ENCODE measurements at places on chromosomes 7 and 10.

GRCh38 chr7:1659696-1660095, 10.4 kb upstream of the ELFN1 start:
- DNase-seq = no peak

GRCh38 chr10:20970708-20971107, 73.6 kb upstream of the NEBL start:
- DNase-seq = no peak

GRCh38 chr10:2978111-2978510, 89.2 kb upstream of the PFKP start:
- DNase-seq = no peak

- no peak for DNase-seq
Observed at GRCh38 chr10:132098539-132099388, 33.0 kb downstream of the JAKMIP3 start.

DNA sequence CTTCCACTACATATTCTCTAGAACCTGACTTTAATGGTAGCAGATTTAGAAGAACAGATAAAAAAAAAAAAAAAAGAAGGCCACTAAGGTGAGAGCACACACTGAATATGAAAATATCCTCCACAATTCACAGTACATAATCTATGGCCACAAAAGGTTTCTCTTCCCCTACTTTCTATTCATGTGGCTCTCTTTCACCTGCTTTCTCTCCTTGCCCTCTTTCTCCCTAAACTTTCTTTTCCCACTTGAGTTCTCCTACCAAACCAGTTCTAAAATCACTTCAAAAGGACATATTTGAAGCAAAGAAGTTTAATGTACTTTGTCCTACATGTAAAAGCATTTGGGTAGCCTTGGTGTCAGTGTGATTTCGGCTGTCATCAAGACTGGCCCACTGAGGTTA, 18.5 kb upstream of the DLX6 start:
- no peak for DNase-seq

GRCh38 chr10:120760253-120760652, 90.9 kb upstream of the WDR11 start:
- DNase-seq = no peak

DNA sequence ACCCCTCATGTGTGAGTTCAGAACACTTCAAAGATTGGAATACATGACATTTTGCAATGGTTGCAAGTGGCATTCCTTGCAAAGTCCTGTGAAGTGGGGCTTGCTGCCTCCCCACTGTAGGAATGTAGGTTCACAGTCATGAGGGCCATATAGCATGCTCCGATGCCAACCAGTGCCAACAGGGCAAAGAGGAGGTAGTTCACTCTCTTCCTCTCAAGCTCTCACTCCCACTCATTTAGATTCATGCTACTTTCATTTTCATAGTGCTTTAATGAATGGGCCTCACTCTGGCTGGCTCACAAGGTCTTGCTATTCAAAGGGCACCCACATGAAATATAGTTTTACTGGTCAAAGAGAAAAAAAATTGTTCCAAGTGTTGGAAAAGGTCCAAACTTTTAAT, 169.9 kb upstream of the AOAH start:
- no peak for DNase-seq

DNA sequence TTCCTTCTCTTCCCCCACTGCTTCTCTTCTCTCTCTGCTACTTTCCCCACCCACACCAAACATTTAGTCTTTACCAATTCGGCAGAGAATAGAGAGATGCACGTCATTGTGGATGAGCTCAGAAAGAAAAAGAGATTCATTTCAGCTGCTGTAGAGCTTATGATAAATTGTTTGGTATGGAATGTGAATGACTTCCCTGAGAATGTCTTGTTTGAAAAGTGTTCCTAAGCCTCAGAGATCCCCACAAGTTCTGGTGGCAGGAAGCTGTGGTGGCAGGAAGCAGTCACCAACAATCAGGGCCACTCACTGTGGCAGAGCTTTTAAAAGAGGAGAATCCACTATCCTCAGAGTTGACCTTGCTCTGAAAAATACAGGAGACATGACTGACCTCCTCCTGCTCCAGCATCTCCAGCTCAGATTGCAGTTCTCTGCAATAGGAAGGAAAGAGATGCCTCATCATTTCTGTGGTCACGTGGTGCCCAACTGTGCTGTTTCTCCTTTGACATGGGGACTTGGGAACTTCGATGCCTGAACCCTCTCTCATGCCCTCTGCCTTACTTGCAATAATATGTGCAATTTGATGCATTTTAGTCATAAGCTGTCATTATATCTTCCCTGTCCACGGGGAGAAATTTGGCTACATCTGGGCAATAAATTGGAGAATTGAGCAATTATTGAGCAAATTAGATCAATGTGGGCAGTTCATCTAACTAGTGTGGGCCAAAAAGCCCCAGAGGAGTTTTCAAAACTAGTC, 76.5 kb downstream of the BMPER start:
- no peak for DNase-seq

- DNase-seq = no peak
Observed at GRCh38 chr7:44379366-44380188, 54.2 kb upstream of the CAMK2B start.

DNA sequence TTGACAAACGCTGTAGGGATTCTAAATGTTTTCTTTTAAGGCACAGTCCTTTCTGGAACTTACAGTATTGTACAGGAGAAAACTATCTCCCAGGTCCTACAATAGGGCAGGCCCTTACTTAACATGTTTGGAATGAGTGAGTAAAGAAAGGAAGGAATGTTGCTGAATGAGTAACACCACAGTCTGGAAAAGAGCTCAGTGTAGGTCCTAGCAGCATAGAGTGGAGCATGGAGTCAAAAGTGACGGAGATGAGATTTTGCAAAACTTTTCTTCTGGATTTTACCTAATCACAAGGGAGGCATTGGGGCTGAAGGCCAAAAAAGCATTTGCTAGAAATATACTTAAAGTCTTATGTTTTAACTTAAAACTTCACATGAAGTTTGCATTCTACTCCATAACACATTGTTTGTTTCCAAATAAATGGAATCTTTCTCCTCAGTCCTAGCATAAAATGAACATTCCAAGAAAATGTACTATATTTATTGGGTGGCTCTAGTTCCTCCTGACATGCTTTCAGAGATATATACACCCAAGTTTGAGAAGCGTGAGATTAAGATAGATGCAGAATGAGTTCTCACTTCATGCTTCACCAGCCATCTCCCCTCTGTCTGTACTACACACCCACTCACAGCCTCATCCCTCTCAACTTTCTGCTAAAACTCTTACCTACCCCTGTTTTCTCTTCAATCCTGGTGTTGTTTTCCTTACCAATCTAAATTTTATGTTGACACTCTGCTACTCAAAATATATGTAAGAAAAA, 20.2 kb upstream of the ADD3 start:
- no peak for DNase-seq

GRCh38 chr10:62199584-62199983, 69.1 kb downstream of the RTKN2 start:
- no peak for DNase-seq

DNA sequence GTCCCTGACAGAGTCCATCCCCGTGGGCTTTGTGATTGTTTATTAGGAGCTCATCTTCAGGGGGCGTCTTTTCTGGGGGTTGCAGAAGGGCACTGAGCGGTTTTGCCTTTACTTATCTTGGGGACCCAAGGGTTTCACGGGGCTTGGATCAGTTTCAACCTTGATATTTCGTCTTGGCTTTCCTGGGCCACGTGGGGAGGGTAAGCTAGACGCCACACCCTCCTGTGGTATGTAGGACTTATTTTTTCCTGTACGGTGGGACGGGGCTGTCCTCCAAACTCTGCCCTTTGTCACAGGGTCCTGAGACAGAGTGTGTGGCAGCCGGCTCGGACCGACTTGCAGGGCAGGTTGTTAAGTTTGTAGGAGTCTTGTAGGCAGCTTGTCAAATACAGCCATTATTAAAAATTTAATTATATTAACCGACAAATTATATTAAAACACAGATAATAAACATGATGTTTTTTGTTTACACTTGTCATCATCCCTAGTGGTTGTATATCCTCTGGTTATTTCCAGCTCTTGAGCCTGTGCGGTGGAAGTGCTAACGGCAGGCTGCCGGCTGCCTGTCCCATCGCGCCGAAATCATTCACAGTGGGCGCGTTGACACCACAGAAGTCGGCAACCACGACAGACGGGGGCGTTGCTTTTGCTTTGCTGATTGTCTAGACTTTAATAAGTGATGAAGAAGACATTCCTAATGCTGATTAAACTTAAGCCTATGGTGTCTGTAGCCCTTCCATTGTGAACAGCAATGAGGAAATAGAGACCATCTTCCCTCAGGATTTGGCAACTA, 193.2 kb downstream of the DNAJB6 start:
- DNase-seq = no peak

GRCh38 chr7:23712368-23713284, 2.6 kb downstream of the STK31 start:
- DNase-seq = peak; percentile 16

- DNase-seq = no peak
Observed at GRCh38 chr7:32531402-32531801, 36.1 kb downstream of the AVL9 start.

DNA sequence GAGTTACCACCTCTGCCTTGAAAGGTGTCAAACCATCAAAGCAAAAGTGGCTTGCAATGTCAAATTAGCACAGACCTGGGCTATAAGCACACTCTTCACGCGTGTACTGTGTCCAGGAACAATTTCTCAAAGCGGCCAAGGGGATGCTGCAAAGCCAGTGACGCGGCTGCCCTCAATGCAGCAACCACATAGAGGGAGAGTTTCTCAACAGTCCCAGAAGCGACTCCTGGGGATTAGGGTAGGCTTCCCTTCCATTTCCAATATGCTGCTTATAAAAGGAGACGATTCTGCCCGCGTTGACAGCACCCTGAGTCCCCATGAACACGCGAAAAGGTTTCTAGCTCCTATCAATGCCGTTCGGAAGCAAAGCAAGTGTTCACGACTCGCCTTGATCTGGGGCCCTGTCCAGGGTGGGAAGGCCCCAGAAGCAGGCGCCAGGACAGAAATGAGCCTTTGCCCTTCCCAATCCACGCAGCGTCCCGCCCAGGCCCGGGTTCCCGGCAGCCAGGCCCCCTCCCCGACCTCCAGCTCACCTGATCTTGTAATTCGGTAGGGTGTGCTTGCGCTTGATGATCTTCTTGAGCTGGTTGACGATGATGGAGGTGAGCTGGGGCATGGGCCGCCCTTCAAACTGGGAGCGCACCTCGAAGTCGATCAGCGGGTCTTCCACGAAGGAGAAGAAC, 1.3 kb downstream of the PDZD8 start:
- DNase-seq = no peak

DNA sequence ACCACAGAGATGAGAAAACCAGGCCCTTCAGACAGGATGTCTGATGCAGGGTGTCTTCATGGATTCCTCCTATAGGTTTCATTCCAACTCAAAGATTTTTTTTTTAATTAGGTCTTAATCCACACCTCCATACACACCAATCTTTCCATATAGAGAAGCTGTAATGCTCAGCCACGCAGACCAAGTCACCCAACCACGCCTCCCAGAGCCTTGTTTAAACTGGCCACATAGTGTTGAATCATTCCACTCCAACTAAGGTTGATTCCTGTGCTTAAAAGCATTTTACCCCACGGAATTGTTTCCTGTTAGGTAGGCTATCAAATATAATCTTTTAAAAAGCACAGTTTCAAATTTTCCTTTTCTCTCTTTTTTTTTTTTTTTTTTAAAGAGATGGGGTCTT, 153.6 kb downstream of the TYW1B start:
- DNase-seq = no peak

DNA sequence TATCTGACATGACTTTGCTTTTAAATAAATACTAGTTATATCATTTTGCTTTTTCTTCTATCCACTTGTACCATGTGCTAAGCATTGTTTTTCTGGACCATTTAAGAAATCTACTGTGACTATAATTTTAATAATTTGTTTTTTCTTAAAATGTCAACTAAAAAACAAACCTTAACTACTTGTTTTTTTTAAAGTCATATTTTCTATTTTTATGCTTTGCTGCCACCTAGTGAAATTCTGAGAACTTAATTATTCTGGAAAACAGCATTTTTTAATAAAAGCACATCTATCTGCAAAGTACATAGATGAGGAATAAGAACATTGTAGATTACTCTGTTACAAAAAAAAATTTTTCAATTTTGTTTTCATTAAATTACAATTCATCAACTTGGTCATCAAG, 47.4 kb downstream of the ORC5 start:
- DNase-seq = no peak

GRCh38 chr7:37960483-37960882, 40.0 kb downstream of the EPDR1 start:
- no peak for DNase-seq

DNA sequence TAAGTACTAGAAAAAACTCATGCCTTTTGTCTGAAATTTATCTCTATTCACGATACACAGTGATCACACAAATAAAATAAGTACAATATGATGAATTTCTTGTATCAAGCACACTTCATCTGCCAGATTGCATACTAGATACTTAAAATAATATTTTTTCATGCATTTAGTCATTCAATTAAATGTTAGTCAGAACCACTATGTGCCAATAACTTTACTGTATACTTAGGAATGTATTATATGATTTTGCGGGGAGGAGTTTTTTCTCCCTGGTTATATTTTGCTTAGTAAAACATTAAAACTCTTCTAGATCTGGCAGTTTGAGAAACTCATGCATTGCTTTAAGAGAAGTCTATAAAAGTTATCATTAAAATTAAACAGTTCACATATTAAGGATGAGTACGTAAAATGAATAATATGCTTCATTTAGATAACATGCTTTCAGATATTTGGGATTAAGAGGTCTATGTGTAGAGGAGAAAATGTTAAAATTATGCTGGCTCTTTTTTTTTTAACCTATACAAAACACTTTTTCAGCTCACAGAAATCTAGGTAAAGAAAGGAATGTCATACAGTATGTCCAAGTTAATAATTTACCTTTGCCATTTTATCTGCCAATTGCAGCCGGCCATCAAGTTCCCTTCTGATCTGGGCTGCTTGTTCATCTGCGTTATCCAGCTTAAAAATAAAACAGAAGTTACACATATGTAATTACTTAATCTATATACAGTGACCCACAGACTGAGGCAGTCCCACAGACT, 70.1 kb downstream of the RNF133 start:
- DNase-seq = no peak

GRCh38 chr7:120877701-120878100, 19.8 kb upstream of the TSPAN12 start:
- no peak for DNase-seq

GRCh38 chr10:124648131-124648475, 96.1 kb downstream of the FAM53B start:
- no peak for DNase-seq

- no peak for DNase-seq
Observed at GRCh38 chr10:35909121-35909720, 267.1 kb upstream of the FZD8 start.

- no peak for DNase-seq
Observed at GRCh38 chr7:20831956-20832355, 45.3 kb upstream of the SP8 start.

Measured in NCI-H2081 treated with DMSO at 0.1 percent for 48 hours (cell line).